ENCODE measurements at places on chromosomes 2 and 18. TPM values are rescaled to one million over a fixed set of nuclear protein-coding genes. Genes with fewer than 3 reads are reported as not detected.

SPDYA gene
- 0.03 TPM for polyA plus RNA-seq

SMYD5 gene
- 34.4 TPM for polyA plus RNA-seq

GPR55 gene
- not detected for polyA plus RNA-seq

GRCh38 chr2:207048416-207048815 lies 109.1 kb downstream of the CPO start:
- DNase-seq, result no peak

DNA sequence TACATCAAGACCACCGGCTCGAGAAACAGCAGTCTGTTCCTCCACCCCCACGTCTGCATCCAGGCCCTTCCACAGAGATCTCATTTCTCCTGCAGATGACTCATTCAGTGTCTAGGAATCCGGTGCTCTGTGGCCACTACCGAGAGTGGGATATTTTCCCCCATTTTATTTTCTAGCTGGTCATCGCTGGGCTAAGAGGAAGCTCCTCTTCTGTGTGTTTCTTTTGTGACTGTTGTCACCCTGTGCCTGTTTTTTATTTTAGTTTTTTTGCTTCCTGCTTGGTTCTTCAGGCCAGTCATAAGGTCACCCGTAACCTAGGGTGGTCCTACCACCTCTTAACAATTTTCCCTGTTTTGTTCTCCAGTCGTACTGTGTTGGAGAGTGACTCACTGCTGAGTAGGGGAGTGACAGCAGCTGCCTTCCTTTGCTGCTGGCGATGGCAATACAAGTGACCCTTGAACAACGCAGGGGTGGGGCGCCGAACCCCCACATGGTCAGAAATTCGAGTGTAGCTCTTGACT lies 6.7 kb downstream of the RAMP1 start:
- DNase-seq, result no peak

GRCh38 chr2:170969030-170969429 lies 40.0 kb downstream of the GORASP2 start:
- DNase-seq, result no peak

DNA sequence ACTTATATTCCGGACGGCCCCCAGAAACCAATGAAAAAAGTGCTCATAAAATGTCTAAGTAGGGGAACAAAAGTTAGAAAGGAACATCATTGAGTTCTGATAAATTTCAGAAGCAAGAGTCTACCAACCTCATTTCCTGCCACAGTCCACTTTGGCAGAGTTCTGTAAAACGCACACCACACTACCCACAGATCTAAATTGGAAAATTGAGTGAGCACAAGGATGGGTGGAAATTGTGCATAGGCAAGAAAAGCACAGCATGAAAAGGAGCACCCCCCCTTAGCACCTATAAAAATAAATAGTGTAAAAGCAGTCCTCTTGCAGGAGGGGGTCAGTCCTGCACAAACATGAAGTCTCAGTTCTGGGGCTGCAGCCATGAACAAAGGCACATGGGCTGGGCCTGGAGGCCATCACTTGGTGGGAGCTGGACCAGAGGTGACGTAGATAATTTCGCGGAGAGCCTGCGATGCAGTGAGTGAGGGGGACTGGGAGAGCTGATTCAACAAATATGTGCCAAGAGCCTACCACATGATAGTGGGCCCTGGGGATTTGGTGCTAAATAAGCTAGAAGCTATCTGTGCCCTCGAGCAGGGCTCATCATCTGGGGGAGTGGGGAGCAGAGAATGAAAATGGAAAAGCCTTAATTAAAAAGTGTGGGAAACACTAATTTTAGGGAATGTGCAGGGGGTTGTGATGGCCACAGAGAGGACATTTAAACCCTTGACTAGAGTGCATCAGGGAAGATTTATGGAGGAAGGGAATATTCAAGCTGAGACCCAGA lies 48.9 kb upstream of the SPP2 start:
- DNase-seq, result no peak

DNA sequence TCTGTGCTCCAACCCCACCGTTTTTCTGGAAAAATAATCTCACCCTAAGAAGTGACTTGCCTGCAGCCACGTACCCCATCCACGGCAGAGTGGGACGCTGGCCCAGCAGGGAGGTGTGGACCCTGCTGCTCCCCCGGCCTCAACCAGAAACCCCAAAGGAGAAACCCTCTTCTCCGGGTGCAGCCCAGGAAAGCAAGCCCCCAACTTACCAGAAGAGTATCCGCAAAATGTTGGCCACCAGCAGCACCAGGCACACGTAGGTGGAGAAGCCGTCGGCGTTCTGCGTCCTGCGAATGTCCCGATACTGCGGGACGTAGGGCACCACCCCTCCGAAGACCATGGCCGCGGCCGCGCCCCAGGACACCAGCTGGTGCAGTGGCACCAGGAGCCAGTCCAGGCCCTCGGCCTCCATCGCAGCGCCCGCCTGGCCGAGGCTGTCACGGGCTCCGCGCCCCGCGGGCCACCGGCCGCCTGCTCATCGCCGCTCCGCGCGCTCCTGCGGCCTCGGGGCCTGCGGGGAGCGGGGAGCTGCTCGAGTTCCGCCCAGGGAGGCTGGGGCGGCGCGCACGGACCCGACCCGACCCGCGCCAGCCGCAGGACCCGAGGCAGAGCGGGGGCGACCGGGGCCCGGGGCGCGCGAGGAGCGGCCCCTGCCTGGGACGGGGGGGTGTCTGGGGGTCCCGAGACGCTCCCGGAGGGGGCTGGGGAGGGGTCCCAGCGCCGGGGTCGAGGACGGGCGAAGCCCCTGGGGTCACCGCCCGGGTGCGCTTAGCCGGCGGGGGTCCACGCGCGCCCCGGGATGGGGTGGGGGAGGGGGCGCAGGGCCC lies 725 bp downstream of the SLC66A2 start:
- DNase-seq, result no peak

LTBP1 gene
- 0.82 TPM for polyA plus RNA-seq

DNA sequence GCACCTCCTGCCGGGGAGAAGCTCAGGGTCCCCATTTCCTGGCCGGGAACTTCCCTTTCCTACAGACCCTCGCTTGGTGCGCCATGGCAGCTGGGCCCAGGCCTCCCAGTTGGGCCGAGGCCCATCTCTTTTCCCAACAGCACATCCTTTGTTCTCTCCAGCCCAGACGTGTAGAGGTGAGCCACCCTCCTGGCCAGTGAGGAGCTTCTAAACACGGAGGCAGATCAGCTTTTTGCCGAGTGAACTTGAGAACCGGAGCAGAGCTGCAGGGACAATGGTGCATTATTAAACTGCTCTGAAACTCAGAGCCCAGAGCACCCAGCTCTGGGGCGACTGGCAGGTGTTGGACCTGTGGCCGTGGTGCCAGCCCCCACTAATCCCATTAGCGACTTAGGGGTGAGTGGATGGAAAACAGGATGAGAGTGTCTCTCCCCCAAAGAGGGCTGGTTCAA lies 25.4 kb downstream of the SH3BP4 start:
- DNase-seq, result no peak

All from foreskin keratinocyte (primary cell).